ENCODE measurements at places on chromosomes 6 and 20.

DNA sequence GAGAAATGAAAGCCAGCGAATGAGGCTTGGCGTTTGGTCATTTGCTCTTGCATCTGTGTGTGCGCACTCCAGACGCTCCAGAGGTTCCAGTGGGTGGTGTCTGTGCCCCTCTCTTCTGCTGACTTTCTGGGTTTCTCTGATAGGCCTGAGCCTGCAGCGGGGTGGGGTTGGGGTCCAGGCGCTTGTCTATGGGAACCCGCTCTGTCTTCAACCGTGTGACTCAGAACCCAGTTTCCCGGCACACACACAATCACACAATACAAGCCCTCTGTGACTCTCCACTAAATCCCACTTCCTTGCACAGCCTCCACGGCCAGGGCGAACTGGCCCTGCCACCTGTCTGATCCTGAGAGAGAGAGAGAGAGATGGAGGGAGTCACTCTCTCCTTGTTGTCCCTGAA lies 24.6 kb downstream of the RBM38 start:
- DNase-seq = no peak

DNA sequence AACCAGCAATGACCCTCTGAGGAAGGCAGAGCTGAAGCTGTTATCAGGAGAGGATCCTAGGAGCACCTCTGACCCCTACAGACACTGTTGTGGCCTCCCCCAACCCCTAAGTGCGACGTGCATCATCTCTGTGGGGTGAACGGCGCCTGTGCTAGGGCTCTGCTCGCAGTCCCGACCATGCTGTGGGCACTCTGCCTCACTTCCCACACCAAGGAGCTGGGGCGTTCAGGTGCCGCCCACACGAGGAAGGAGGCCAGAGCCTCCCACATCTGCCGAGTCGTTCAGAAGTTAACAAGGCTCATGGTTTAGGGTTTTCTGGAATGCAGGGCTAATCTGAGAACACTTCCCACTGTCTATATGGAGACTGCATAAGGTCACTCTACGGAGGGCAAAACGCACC lies 62.1 kb downstream of the GINS1 start:
- DNase-seq = no peak

DNA sequence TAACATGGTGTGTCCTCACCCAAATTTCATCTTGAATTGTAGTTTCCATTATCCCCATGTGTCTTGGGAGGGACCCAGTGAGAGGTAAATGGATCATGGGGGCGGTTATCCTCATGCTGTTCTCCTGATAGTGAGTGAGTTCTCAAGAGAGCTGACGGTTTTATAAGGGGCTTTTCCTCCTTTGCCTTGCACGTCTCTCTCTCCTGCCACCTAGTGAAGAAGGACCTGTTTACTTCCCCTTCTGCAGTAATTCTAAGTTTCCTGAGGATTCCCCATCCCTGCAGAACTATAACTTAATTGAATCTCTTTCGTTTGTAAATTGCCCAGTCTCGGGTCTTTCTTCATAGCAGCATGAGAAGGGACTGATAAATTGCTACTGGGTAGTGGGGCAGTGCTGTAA lies 789.3 kb downstream of the FRK start:
- no peak for DNase-seq

DNA sequence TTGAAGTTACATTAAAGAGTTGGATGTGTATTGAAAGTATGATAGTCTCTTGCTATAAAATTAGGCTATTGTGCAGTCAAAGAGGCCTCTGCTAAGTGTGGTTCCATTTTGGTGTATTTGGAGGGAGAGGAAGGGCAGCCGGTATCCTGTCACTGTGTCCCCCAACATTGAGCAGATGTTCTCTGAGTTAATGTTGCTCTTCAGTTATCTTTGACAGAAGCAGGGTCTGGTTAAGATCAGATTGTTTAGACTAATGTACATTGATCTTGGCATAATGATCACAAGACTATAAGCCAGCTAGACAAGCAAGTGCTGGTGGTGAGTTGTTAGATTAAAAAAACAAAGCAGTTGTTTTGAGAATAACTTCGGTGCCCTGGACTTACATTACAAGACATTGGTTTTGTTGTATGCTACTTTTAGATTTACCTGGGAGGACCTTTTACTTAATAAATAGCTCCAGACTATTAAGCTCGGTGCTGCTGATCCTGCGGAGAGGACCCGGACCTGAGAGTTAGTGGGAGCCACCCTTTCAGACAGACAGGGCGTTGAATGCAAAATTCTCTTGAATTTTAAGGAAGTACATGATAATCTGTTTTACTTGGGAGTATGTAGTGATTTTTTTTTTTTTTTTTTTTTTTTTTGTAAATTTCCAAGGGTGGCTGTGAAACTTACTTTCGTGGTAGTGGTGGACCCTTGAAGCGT lies 97.8 kb downstream of the JARID2 start:
- no peak for DNase-seq

- DNase-seq = no peak
Observed at GRCh38 chr6:6328451-6328850, 8.0 kb upstream of the F13A1 start.

GRCh38 chr20:21161926-21162325 lies 36.0 kb downstream of the KIZ start:
- DNase-seq = no peak

- DNase-seq = no peak
Observed at GRCh38 chr20:58102744-58103516, 125.5 kb downstream of the ANKRD60 start.

DNA sequence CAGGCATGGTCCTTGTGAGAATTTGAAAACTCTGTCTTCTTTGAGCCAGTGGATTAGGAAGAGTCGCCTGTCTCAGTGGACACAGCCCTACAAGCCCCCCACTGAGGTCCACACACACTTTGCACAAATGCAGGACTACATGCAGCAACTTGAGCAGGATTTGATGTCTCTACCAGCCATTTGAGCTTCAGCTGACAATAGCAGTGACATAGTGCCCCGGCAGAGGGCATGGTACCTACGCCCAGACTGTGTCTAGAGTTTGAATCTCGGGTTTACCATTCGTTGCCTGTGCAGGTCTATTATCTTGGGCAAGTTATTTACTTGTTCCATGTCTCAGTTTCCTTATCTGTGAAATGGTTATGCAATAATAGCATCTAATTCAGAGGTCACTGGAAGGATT lies 580.1 kb downstream of the TFAP2B start:
- DNase-seq = no peak

GRCh38 chr6:72936766-72937559 lies 288.3 kb downstream of the KHDC1L start:
- no peak for DNase-seq

- no peak for DNase-seq
Observed at GRCh38 chr6:32685603-32686002, 19.1 kb upstream of the HLA-DQB1 start.

DNA sequence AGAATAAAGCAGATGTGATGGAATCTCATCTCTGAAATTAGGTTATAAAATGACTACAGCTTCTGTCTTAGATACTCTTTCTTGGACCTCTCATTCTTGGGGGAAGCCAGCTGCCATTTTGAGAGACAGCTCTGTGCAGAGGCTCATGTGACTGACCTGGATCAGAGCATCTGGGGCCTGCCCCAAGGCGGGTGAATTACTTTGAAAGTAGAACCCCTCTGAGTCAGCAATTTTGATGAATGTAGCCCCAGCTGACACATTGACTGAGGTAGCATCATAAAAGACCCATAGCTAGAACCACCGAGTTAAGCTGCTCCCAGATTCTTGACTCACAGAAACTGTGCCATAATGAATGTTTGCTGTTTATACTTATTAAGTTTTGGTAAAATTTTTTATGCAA lies 124.5 kb downstream of the THEMIS start:
- no peak for DNase-seq

GRCh38 chr20:4260102-4260501 lies 244.7 kb upstream of the RNF24 start:
- DNase-seq = no peak

DNA sequence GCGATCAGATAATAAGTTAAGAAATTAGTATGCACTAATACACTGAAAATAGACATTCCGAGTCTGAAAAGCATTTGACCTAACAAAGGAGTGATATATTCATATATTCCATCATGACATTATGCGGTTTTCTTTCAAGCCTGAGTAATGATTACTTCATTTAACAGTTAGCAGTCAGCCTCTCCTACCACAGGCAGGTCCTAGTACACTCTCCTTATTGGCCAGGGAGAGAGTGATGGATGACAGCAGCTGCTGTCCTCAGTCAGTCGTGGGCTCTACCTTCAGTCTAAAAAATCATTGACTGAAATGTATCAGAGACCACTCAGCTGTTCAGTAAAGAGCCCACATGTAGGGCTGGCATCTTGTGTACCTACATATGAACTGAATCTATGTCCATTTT lies 33.2 kb upstream of the VGLL2 start:
- DNase-seq = no peak

DNA sequence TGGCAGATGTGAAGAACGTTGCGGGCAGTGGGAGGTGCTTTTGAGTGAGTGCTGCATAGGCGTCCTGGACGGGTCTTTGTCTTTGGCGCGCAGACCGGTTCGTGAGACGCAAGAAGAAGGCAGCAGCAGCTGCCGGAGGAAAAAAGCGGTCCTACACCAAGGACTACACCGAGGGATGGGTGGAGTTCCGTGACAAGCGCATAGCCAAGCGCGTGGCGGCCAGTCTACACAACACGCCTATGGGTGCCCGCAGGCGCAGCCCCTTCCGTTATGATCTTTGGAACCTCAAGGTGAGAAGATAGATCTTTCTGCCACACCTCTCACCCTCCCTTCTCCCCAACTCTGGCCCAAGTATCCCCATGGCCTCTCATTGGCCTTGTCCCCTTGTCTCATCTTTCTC lies 1.1 kb downstream of the ABT1 start:
- DNase-seq = no peak

DNA sequence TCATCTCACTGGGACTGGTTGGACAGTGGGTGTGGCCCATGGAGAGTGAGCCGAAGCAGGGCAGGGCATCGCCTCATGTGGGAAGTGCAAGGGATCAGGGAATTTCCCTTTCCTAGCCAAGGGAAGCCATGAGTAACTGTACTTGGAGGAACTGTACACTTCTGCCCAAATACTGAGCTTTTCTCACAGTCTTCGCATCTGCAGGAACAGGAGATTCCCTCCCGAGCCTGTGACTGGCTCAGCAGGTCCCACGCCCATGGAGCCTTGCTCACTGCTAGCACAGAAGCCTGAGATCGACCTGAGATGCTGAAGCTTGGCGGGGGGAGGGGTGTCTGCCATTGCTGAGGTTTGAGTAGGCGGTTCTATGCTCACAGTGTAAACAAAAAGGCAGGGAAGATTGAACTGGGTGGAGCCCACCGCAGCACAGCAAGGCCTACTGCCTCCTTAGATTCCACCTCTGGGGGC lies 10.4 kb upstream of the CALHM5 start:
- no peak for DNase-seq

DNA sequence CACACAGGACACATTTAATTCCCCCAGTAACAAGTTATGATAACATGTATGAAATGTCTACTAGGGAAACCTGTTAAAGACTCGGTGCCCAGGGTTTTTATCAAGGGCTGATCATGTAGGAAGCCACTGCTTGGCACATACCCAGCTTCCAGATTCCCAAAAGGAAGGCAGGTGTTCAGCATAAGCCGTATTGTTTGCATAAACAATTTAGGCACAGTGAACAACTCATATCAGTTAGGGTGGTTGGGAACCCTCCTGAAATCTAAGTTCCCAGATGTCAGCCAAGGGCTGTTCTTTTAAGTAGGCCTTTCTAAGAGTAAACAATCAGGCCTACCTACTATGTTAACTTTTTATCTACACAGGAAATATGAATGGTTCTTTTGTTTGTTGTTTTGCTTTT lies 74.1 kb downstream of the ASXL1 start:
- no peak for DNase-seq

- no peak for DNase-seq
Observed at GRCh38 chr20:53800883-53801604, 207.4 kb upstream of the ZNF217 start.

DNA sequence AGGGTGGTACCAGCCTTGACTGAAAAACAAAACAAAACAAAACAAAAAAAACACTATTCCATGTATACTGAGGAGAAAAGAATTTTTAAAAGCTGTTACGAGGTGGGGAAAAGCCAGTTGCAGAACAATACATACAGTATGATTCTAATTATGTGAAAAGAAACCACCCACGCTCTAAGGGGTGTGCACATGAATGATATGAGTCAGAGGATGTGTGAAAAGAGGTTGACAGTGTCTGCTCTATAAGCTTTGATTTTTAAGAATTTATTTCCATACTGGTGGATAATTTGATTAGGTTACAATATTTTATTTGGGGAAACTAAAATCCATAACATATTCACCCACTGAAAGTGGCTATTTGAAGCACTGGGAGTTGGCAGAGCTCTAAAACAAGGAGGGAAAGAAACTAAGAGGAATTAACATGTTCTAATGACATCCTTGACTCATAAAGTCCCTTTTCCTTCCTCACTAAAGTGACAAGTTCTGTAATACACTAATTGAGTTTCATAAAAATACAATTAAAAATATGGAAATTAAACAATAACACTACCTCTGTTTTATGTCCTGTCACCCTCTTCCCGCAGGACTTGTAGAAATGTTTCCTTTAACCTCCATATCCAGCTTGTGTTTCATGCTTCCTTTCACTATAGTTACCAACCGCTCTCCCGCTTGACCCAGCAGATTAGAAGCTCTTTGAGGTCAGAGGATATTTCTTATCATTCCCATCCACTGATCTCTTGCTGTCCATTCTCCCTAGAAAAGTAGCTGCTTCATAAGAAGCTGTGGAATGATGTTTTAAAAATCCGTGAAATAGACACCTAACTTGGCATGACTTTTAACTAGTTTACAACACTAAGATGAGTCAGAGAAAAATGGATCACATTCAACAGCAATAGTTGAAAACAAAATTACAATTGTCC lies 118.6 kb upstream of the CCDC28A start:
- no peak for DNase-seq

DNA sequence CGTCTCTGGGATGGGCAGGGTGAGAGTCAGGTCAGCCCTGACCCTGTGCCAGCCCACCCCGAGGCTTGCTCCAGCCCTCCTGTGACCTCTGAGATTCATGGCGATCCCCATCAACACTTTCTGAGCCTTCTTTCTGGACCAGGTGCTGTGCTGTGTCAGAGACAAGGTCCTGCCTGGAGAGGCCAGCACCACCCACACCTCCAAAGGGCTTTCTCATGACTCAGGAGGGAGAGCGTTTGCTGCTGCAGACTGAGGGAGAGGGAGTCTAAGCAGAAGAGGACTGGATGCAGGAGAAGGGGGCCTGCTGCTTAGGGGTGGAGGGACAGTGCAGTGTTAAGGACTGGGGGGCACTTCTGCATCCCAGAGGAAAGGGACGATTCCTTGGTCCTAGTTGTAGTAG lies 193.5 kb downstream of the LRFN2 start:
- no peak for DNase-seq

All from T-helper 17 cell (primary cell).